Chondrocyte (in vitro differentiated cells): ENCODE measurements at places on chromosomes 4 and X. TPM values are rescaled to one million over a fixed set of nuclear protein-coding genes. Genes with fewer than 3 reads are reported as not detected.

The TGIF2LX gene
- total RNA-seq = not detected in 3 replicates

GRCh38 chrX:153770601-153771414, 6.8 kb downstream of the PLXNB3 start:
- H3K27ac ChIP-seq = no peak overlapping the region
- H3K4me3 ChIP-seq = no peak overlapping the region
- peaks cover 2% of the 10 kb centered on the region for H3K36me3 ChIP-seq
- H3K4me1 ChIP-seq = peaks cover 7% of the 10 kb centered on the region

- H3K4me3 ChIP-seq = peak overlapping the region; percentile 89
- DNase-seq = no peak
- H3K27ac ChIP-seq = peak overlapping the region; percentile 96
- H3K4me1 ChIP-seq = peaks cover 27% of the 10 kb centered on the region
- peaks cover 2% of the 10 kb centered on the region for H3K36me3 ChIP-seq
These were observed 840 bp downstream of the GUF1 start for GRCh38 chr4:44679060-44679459.

The FREM3 gene
- total RNA-seq = not detected in 3 replicates

The MID1 gene
- total RNA-seq = 12.0 to 13.9 TPM (median 12.1 TPM) in 3 replicates

The CT45A10 gene
- total RNA-seq = not detected in 3 replicates

DNA sequence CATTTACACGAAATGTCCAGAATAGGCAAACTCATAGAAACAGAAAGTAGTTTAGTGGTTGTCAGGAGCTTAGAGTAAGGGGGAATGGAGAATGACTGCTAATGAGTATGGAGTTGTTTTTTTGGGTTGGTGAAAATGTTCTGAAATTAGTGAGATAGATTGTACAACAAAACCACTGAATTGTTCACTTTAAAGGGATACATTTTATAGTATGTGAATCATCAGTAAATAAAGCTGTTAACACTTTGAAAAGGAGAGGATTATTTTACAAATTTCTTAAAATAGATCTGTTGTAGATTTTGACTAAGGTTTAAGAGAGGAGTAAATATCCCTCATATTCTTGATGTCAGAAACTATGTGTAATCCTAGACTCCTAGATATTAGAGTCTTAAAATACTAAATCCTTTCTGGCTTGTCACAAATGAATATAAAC, 82.7 kb downstream of the RAPGEF2 start:
- H3K4me1 ChIP-seq = peaks cover 13% of the 10 kb centered on the region
- H3K27ac ChIP-seq = peak overlapping the region; percentile 7
- H3K36me3 ChIP-seq = peaks cover 1% of the 10 kb centered on the region
- no peak for DNase-seq

The PAGE2 gene
- total RNA-seq = not detected in 3 replicates

DNA sequence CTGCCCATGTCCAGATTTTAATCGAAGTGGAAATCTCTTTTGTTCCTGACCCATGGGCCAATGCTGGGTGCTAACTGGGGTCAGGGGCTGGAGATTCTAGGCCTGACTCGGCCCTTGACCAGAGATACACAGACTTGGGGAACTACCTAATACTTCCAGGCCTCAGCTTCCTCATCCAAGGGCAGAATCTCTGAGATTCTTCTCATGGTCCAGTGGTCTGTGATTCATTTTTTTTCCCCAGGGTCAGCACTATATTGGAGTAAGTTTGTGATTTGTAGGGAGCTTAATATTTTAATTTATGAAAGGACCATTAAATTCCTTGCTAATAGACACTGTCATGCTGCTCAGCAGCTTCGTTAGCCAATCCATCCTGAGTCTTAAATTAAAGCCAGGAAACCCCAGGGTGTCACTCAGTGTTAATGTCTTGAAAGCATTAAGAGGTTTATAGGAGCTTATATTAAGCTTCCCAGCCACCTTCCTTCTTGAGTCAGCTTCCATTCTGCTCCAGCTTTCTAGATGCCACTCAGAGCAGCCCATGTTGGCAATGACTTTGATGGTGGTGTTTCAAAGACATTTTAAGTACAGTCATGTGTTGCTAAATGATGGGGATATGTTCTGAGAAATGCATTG, 27.0 kb upstream of the PROM1 start:
- DNase-seq = no peak
- H3K27ac ChIP-seq = no peak overlapping the region
- H3K36me3 ChIP-seq = no peaks in the 10 kb centered on the region
- H3K4me3 ChIP-seq = no peak overlapping the region

The PPP2R2C gene
- total RNA-seq = 0.10 to 0.94 TPM (median 0.13 TPM) in 3 replicates

- no peaks in the 10 kb centered on the region for H3K36me3 ChIP-seq
- H3K27ac ChIP-seq = no peak overlapping the region
- peaks cover 14% of the 10 kb centered on the region for H3K27me3 ChIP-seq
- H3K4me3 ChIP-seq = no peak overlapping the region
- DNase-seq = no peak
These were observed 8.8 kb downstream of the GPRIN3 start for GRCh38 chr4:89298788-89299152.
